ENCODE measurements at places on chromosomes 3 and 15.

GRCh38 chr3:72105306-72105705 is 320.4 kb upstream of the PROK2 start:
- no peak for ATAC-seq
- H3K4me1 ChIP-seq, result peaks cover 35% of the 10 kb centered on the region
- H3K4me3 ChIP-seq, result no peak overlapping the region
- H3K36me3 ChIP-seq, result no peaks in the 10 kb centered on the region
- no peak overlapping the region for H3K27ac ChIP-seq
- H3K27me3 ChIP-seq, result peaks cover 21% of the 10 kb centered on the region

DNA sequence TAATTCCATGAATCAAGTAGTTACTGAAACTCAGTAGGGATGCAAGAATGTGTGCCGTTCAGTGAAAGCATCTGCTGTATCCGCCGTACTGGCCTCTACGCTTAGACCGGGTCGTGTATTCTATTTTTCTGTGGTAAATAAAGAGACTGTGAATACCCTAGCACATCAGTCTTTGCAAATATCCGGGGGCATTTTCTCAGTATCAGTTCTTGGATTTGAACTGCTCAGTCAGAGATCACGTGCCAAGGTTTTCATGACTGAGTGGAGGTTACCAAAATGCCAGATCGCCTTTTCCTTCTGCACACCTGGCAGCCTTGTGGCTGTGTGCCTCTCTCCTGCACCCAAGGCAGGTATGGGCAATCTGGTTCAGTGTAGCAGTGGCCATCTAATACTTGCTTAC is 377.0 kb downstream of the OCA2 start:
- ATAC-seq, result no peak
- no peaks in the 10 kb centered on the region for H3K4me1 ChIP-seq
- no peak overlapping the region for H3K27ac ChIP-seq
- H3K4me3 ChIP-seq, result no peak overlapping the region
- peaks cover 4% of the 10 kb centered on the region for H3K36me3 ChIP-seq
- no peaks in the 10 kb centered on the region for H3K27me3 ChIP-seq

- no peak overlapping the region for H3K4me3 ChIP-seq
- no peaks in the 10 kb centered on the region for H3K27me3 ChIP-seq
- no peak overlapping the region for H3K27ac ChIP-seq
- ATAC-seq, result no peak
- no peaks in the 10 kb centered on the region for H3K4me1 ChIP-seq
- no peaks in the 10 kb centered on the region for H3K36me3 ChIP-seq
Measured at GRCh38 chr3:3633761-3634160, 165.5 kb upstream of the LRRN1 start.

GRCh38 chr3:25396686-25397085 is 31.4 kb upstream of the RARB start:
- no peaks in the 10 kb centered on the region for H3K27me3 ChIP-seq
- H3K36me3 ChIP-seq, result no peaks in the 10 kb centered on the region
- H3K4me3 ChIP-seq, result no peak overlapping the region
- no peak for ATAC-seq
- no peaks in the 10 kb centered on the region for H3K4me1 ChIP-seq

DNA sequence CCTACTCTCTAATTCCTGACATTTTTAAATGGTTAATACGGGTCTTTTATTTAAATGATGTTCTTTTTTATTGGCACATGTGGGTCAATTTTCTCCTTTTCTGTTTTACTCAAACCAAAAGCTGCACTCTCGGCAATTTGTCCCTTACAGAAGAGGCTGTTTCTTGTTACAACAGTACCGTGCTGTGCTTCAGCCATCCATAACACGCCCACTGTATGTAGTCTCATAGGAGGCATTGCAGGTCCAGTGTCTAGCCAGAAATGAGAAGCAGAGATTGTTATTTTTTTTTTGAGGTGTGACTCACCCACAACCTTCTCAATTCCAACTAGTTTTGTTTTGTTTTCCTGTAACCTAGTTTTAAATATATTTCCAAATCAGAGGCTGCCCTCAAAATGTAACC is 164.6 kb downstream of the GMNC start:
- no peak for ATAC-seq
- H3K36me3 ChIP-seq, result no peaks in the 10 kb centered on the region
- H3K27me3 ChIP-seq, result peaks cover 22% of the 10 kb centered on the region
- no peak overlapping the region for H3K27ac ChIP-seq
- no peak overlapping the region for H3K4me3 ChIP-seq

GRCh38 chr3:87796137-87796842 is 262.5 kb downstream of the CGGBP1 start:
- no peak for ATAC-seq
- H3K36me3 ChIP-seq, result no peaks in the 10 kb centered on the region
- H3K27me3 ChIP-seq, result peaks cover 65% of the 10 kb centered on the region
- H3K27ac ChIP-seq, result no peak overlapping the region
- H3K4me3 ChIP-seq, result no peak overlapping the region

DNA sequence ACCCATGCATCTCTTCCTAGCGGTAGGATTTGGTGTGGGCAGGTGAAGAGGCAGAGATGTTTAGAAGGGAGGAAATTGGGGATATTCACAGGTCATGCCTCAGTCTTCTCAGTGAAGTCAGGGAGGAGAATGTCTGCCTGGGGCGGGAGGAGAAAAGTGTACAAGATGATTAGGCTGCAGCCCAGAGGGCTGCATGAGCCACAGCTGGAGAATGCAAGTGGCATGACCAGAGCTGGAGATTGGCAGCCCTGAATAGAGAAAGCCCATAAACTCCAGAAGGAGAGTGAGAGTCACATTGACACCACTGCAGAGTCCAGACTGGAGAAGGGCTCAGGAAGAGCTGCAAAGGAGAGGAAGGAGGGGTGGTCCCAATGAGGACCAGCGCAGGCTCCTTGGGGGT is 22.6 kb downstream of the PDHB start:
- H3K4me3 ChIP-seq, result no peak overlapping the region
- H3K4me1 ChIP-seq, result peaks cover 61% of the 10 kb centered on the region
- H3K27ac ChIP-seq, result peak overlapping the region; percentile 74
- H3K27me3 ChIP-seq, result no peaks in the 10 kb centered on the region
- no peak for ATAC-seq

- ATAC-seq, result no peak
- peak overlapping the region; percentile 23 for H3K27ac ChIP-seq
- no peaks in the 10 kb centered on the region for H3K27me3 ChIP-seq
- peaks cover 72% of the 10 kb centered on the region for H3K36me3 ChIP-seq
- H3K4me1 ChIP-seq, result peaks cover 27% of the 10 kb centered on the region
Measured at GRCh38 chr3:177041021-177041729, 156.1 kb downstream of the TBL1XR1 start.

DNA sequence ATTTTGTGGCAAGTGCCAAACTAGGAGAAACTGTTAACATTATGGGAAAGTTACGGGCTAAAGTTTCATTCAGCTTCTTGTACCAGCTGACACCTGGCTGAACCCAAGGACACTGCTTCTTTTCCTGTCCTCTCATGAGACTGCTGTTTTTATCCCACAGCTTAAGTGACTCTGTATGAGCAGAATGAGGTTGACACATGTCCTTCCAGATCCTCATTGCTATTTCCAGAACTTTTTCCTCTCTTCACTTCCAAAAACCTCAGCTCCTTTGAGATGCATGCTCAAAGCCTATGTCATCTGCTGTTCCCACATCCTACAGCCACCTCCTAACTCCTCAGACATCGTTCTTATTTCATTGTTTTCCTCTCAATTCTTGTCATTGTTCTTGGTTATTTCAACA is 183.6 kb downstream of the DCLK3 start:
- no peaks in the 10 kb centered on the region for H3K36me3 ChIP-seq
- no peak for ATAC-seq
- no peaks in the 10 kb centered on the region for H3K4me1 ChIP-seq
- H3K27ac ChIP-seq, result no peak overlapping the region

- no peak overlapping the region for H3K4me3 ChIP-seq
- H3K27me3 ChIP-seq, result peaks cover 23% of the 10 kb centered on the region
- no peaks in the 10 kb centered on the region for H3K4me1 ChIP-seq
- no peak overlapping the region for H3K27ac ChIP-seq
- no peak for ATAC-seq
- no peaks in the 10 kb centered on the region for H3K36me3 ChIP-seq
Measured at GRCh38 chr15:63075015-63075983, 32.8 kb downstream of the TPM1 start.

Data from stimulated activated memory B cell treated with anti-CD40 and anti-IgM and Interleukin-4, amounts not matched to agents 10 μg/mL and 1 μg/mL and 100 μg/mL, for 72 hours (primary cell).